Sigmoid colon (tissue), 7 donors: ENCODE measurements at places on chromosomes 4 and X. TPM values are rescaled to one million over a fixed set of nuclear protein-coding genes. Genes with fewer than 3 reads are reported as not detected.

- no peak for DNase-seq
These were observed 607.0 kb upstream of the PRKX start for GRCh38 chrX:4320436-4320947.

- no peak for DNase-seq
These were observed 1495.5 kb downstream of the PCDH18 start for GRCh38 chr4:136036744-136037143.

DNA sequence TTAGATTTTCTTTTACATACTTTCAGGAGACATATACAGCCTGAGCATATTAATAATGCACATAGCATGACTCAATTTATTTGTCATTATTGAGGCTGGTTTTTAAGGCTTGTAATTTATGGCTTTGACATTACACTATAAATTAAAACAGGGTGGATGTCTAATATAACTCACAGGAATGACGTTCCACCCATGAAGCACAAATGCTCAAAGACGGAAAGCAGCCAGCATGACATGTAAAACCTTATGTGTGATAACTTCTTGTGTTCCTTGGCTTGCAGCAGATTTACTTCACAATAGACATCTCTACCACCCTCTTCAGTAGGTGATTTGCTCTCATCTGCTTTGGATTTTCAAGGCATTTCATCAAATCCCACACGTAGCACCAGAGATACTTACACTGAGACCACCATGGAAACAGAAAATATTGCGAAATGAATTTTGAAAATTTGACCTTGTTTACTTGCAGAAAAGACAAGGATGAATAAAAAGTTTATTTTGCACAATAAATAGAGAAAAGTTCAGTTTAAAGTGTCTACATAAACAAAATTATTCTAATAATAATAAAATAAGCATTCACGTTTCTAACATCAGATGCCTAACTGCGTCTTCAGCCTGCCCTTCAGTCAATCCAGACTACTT lies 64.7 kb upstream of the BTC start:
- DNase-seq: no peak

DNA sequence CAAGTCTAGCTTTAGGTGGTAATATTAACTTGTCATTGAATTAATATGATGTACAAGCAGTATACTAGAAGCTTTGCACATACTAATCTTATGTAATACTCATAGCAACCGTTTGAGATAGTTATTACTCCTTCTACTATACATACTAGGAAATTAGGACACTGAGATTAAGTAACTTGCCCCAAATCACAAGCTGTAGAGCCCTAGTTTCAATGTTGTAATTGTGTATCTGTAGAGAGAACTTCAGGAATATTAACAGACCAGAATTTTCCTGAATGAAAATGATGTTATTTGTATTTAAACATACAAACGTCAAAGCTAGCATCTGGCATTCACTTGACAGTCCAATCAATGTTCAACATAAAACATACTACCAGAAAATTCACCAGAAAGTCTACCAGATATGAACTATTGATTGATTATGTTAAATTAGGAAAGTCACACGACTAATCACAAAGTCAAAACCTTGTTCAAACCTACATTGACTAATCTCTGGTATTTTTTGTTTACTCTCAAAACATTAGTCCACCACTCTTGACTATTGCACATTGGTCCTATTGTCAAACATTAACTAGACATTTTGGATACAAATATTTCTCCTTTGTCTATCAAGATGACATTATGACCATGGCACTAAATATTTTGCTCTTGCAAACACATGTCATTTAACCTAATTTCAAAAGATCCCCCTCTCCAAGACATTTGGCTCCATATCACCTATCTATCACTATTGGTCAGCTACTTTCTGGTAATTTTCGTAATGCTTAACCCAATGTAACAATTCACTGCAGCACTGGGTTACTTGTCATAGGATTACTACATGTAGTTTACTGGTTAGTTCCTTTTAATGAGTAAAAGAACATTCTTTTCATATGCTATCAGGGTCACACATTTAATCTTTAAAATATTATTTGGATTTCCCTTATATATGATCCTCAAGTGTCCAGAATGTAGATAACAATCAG lies 100.7 kb downstream of the GPC3 start:
- no peak for DNase-seq

- no peak for DNase-seq
These were observed 168.5 kb upstream of the NUDT6 start for GRCh38 chr4:123090886-123091285.

DNA sequence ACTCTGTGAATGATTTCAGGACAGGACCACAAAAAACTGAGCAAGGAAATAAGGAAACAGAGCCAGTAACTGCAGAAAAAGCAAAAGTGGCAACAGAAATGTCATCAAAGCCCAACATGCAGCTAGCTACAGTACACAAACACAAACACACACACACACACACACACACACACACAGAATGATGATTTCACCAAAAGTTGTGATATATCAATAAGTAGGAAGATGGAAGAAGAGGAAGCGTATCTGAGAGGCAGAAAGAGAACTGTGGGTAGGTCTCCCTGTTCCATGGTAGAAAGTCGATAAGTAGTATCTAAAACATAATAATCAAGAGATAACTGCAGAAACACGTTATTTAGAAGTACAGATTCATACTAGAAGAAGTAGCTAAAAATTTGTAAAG lies 148.3 kb downstream of the MGST2 start:
- no peak for DNase-seq

DNA sequence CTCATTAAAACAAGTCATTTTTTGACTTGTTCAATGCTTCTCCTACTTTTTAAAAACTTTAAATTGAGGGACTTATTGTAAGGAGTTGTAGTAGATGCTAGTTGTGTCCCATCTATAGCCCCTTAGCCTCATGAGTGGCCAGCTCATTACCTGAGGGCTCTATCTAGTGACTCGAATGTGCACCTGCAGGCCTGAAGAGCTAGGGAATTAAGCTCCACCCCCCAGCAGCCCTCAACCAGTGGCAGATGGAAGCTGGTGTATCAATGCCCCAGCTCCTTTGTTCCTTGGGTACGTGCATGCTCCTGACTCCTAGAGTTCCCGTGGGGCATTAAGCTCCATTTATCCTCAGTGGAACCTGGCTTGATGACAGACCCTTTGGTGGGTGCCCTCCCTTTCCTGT lies 146.7 kb upstream of the FAM9B start:
- no peak for DNase-seq

- DNase-seq: no peak
These were observed 5.0 kb upstream of the SCML1 start for GRCh38 chrX:17732138-17732783.

GRCh38 chr4:106624671-106625070 lies 256.1 kb upstream of the GIMD1 start:
- DNase-seq: no peak

ARAF gene
- 29.6 TPM for total RNA-seq

GRCh38 chr4:109014593-109015412 lies 251.9 kb upstream of the ETNPPL start:
- DNase-seq: no peak

- DNase-seq: no peak
These were observed 335.2 kb downstream of the UBE2NL start for GRCh38 chrX:144219035-144219434.

TRPC3 gene
- total RNA-seq: 0.36 TPM

GRCh38 chr4:26420438-26420837 lies 69.8 kb downstream of the CCKAR start:
- no peak for DNase-seq

GRCh38 chr4:123623611-123624010 lies 227.0 kb downstream of the SPRY1 start:
- DNase-seq: no peak

RHOXF1 gene
- not detected for total RNA-seq

DNA sequence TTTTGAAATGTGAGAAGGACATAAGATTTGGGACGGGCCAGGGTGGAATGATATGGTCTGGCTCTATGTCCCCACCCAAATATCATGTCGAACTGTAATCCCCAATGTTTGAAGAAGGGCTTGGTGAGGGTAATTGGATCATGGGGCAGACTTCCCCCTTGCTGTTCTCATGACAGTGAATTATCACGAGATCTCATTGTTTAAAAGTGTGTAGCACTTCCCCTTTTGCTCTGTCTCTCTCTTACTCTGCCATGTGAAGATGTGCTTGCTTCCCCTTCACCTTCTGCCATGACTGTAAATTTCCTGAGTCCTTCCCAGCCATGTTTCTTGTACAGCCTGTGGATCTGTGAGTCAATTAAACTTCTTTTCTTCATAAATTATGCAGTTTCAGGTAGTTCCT lies 17.5 kb downstream of the MTMR8 start:
- no peak for DNase-seq

DNA sequence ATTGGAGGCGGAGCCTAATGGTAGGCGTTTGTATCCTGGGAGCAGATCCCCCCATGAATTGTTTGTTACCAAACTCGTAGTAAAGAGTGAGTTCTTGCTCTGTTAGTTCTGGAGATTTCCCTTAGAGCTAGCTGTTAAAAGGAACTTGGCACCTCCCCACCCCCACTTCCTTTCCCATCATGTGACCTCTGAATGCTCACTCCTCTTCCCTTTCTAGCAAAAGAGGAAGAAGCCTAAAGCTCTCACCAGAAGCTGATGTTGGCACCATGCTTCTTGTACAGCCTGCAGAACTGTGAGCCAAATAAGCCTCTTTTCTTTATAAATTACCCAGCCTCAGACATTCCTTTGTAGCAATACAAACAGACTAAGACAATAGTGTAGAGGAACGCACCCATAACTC lies 13.8 kb upstream of the ATOH1 start:
- DNase-seq: peak; percentile 67

GRCh38 chr4:53076374-53076958 lies 214.3 kb downstream of the RASL11B start:
- no peak for DNase-seq

CHST7 gene
- 8.6 TPM for total RNA-seq

PITX2 gene
- 0.95 TPM for total RNA-seq
